ENCODE measurements at places on chromosomes 3 and 15.

GRCh38 chr3:37466660-37467359 lies 292.4 kb upstream of the LRRFIP2 start:
- peak; percentile 61 for DNase-seq

GRCh38 chr3:120550546-120550945 lies 45.6 kb upstream of the NDUFB4 start:
- peak; percentile 63 for DNase-seq

DNA sequence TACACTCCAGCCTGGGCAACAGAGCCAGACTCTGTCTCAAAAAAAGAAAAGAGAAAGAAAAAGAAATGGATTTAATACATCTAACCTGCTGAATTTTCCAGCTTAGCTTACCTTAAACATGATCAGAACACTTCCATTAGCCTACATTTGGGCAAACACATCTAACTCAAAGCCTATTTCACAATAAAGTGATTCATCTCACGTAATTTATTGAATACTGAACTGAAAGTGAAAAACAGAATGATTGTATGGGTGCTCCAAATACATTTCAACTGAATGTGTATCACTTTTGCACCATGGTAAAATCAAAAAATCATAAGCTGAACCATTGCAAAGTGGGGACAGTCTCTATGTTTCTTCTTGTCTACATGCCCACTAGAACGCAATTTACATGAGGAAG lies 9.0 kb downstream of the PIK3R4 start:
- no peak for DNase-seq

DNA sequence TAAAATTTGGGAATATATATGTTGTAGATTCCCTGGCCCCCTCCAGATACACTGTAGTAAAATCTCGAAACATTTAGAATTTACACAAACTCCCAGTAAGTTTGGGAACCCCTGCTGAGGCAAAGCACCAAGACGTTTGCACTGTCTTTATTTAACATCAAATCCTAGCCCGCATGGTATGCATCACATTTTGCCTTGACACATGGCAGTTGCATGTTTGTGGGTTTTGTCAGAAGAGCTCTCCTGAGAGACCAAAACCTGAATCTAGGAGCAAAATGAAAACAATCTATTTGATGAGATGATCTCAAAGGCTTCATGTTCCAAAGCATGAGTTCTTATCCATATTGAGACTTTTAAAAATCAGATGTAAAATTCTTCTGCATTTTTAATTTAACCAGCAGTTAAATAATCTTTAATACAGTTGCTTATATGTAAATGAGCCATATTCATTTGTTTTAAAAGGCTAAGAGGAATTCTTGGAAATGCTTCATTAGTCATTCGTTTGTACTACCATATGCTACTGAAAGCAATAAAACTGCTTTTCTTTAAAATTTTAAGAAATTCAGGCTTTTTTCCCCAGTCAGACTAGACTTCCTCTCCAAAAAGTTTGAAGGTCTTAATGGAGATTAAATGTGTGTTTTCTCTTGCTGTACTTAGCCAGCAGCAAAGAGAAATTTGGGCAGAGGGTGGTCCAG lies 105.2 kb upstream of the BOC start:
- DNase-seq, result no peak

GRCh38 chr15:51759557-51760070 lies 8.2 kb downstream of the TMOD2 start:
- peak; percentile 87 for DNase-seq

DNA sequence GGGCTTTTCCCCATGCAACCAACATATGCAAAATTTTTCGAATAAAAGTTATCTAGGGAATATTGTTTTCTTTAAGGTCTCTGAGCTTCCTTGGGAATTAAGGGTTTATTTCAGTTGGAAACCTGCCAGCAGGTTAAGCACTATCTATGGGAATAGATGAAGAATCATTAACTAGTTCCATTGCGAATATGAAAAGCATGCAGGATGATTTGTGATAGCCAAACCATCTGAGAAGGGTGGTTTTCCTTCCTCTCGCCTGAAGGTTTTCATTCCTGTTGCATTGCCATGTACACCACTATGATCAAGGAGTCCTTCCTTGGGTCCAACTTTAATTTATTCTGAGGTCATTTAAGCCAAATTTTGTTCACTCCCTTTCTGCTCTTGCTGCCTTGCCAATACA lies 184.9 kb downstream of the NR2F2 start:
- DNase-seq, result no peak

GRCh38 chr15:45948181-45948621 lies 313.4 kb downstream of the SQOR start:
- no peak for DNase-seq

GRCh38 chr3:20104167-20104661 lies 64.0 kb downstream of the KAT2B start:
- no peak for DNase-seq

- peak; percentile 26 for DNase-seq
Measured at GRCh38 chr15:67873777-67874176, 33.9 kb upstream of the RNU6-1 start.

DNA sequence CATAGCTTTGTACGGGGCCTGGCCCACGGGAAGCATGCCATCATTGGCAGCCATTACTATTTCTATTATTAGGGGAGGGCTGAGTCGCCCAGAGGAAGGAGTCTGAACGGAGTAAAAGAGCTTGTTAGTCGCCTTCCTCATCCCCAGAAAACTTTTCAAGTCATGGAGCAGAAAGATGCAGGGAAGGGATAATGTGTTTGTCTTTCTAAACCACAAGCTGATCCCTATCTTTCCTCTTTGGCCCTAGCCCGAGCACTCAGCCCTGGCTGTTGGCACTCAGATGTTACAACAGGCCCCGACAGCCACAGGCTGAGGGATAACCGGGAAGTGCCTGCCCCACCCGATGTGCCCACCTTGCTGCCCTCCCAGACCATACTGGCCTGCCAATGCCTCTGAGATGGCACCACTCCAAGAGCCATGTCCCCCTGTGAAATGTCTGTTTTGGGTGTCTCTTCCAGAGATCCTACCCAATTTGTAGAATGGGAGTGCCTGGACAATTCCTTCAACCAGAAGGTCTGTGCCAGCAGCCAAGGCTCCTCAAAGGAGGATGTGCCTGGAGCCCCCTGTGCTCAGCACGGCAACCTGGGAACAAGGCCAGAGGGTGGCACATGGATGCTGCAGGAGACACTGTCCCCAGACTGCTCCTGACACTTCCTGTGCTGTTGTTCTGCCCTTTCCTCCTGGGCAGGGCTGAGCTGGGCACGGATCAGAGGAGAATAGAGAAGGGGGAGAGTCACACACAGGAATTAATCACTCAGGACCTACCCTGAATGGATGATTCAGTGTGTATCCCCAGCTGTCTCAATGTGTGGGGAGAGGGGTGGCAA lies 10.8 kb downstream of the PAK6 start:
- DNase-seq, result no peak

DNA sequence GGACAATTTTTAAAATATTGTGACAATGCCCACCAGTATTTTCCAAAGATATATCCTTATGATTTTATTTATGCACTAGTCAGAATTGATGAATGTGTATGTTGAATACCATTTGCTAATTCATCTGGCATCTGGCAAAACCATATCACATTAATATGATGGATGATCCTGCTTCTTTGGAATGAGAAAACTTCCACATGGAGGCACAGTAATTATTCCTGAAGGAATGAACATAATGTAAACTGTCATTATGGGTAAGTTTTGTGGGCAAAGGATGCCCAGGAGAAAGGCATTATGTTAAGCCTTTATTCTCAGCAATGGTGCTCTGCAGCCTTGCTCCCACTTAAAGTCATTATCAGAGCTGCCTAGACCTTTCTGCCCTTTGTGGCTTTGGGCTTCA lies 113.0 kb upstream of the MME start:
- DNase-seq, result no peak

DNA sequence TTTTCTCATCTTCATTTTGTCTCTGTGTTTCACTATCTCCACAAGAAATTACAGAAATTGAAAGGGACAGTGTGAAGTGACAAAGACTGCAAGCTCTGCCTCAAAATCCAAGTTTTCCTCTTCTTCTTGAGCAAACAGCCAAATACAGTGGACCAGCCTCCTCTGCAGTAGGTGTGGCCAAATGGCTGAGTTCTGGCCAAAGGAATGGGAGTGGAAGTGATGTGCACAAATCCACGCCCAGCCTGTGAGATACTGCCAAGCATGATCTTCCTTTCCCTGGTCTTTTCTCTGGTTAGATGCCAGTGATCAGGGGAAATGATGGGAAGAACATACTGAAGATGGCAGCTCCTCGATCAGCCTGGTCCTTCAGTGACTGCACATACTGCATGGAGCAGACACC lies 111.0 kb upstream of the CPNE4 start:
- DNase-seq, result no peak

DNA sequence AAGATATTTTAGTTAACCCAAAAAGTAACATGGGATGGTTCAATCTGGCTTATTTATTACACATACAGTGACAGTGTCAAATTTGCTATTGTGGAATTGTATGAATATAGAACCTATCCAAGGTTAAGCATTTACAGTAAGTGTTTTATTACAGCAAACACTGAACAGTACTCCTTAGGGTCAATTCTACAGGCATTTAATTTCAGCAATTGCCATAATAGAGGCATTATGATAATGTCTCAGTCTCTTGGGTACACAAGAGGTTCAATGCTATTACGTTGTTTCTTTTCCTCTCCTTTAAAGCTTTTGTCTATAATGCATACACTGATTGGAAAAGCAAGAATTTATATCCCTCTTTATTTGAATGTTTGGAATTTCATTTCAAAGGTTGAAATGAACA lies 275.7 kb upstream of the NAALADL2 start:
- no peak for DNase-seq

- DNase-seq, result peak; percentile 90
Measured at GRCh38 chr15:89416339-89417183, 79.8 kb downstream of the RHCG start.

DNA sequence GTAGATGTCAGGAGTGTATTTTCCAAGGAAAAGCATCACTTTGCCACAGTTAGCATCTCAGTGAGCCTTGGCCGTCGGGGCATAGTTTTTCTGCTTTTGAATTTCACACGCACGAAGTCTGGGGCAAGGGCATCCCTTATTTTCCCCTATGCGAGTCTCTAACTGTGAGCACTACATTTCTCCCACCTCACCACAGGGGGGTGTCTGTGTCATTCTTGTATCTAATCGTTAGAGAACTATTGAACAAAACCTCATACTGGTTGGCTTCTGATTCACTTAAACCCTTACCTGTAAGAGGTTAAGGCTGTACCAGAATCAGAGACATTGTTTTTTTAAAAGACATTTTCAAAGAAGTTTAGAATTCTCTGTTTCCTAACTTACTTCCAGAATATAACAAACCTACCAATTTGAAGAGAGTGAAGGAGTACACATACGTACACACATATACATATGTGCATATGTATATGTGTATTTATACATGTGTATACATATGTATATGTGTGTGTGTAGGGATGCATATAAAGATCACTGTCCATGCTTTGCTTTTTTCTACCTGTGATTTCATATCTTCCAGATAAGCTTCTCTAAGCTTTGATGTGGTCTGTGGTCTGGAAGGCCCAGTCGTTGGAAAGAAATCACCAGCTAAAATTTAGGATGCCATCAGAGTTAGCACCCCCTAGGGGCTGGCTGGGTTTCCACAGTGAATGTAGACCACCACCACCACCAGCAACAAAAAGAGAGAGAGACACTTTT lies 49.4 kb downstream of the MYZAP start:
- DNase-seq, result peak; percentile 62

- no peak for DNase-seq
Measured at GRCh38 chr3:82473864-82474541, 712.6 kb upstream of the GBE1 start.

- no peak for DNase-seq
Measured at GRCh38 chr3:11390411-11391131, 118.4 kb downstream of the ATG7 start.

GRCh38 chr3:106759731-106760130 lies 617.5 kb upstream of the CCDC54 start:
- no peak for DNase-seq

DNA sequence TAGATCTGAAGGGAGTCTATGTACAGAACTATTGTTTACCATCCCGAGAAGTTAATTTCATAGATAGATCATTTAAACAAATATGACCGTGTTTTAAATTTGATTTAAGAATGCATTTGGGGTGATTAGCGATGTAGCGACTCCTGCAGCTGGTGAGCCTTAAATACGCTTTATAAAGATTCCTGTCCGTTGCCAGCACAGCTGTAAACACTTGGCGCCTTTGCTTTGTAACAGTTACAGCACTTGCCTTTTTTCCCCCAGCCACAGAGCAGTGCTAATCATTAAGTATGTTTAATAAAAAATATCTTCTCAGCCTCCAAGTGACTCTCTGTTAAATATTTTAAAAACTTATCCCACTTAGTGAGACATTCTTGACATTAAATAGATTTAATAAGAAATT lies 333.8 kb downstream of the FEZF2 start:
- no peak for DNase-seq

- no peak for DNase-seq
Measured at GRCh38 chr3:45214061-45214680, 11.9 kb downstream of the TMEM158 start.

DNA sequence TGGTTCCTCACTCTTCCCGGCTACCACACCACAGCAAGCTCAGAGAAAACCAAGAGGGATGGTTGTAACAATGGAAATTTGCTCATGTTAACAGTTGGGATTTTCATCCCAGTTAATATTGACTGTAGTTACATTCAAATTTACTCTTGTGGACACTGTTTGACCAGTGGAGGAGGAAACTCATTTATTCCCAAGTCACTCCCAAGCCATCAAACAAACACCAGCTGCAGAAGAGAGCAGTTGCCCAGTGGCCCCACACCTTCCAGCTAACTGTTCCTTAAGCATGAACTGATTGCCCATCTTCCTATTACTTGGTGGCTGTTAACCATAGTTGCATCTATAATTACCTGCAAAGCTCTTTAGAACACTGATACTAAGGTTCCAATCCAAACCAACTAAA lies 24.1 kb upstream of the MECOM start:
- no peak for DNase-seq

Data from SK-MEL-5 (cell line).